ENCODE measurements at places on chromosomes 5 and 9.

DNA sequence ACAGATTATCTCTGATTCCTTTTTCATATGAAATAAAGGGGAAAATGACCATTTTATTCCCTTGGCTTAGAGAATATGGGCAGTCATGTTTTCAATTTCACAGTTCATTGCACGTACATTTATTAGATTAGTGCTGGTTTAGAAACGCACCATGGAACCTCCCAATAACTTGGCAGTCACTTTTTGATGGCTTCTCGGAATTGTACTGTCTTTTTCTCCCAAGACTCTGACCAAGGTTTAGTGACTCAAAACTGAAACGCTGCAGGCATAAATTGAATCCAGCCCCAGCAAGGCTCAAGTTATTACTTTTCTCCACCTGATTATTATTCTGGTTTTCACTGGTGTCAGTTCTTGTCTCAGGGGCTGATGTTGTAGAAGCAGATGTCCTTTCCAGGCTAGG lies 55.6 kb upstream of the EGFLAM start:
- DNase-seq: no peak

DNA sequence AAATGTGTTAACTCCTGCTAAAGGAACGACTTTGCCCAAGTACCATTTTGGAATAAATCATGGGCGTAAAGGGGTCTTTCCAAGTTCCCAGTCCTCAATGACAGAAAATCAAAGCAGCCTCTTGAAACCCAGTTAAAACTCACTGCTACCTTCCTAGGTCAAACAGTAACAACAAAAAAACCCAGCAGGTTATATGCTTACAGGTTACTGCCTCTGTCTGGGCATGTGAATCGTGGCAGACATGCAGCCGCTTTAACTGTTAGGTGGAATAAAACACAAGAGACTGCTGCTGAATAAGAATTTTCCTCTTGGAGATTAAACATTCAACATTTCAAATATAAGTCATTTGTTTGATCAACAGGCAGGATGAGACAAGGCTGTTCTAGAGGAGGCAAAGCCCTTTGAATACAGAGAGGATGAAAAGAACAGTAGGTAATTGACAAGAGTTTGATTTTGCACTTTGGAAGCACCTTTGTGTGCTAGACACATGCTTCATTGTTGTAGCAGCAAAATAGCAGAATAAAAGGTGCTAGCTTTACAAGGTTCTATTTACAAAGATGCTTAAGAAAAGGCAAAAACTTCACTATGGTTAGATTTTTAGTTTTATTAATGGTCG lies 319.4 kb downstream of the NDUFS4 start:
- no peak for DNase-seq

- no peak for DNase-seq
These were observed 72.2 kb downstream of the C9orf50 start for GRCh38 chr9:129548571-129549135.

DNA sequence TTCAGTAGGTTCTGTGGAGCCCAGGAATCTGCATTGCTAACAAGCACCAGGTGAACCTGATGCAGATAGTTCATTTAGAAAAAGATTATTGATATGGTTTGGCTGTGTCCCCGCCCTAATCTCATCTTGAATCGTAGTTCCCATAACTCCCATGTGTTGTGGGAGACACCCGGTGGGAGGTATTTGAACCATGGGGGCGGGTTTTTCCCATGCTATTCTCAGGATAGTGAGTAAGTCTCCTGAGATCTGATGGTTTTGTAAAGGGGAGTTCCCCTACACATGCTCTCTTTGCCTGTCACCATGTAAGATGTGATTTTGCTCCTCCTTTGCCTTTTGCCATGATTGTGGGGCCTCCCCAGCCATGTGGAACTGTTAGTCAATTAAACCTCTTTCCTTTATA lies 212.0 kb downstream of the RAB3C start:
- DNase-seq: no peak

- DNase-seq: no peak
These were observed 44.7 kb upstream of the HMGCS1 start for GRCh38 chr5:43357878-43358281.

DNA sequence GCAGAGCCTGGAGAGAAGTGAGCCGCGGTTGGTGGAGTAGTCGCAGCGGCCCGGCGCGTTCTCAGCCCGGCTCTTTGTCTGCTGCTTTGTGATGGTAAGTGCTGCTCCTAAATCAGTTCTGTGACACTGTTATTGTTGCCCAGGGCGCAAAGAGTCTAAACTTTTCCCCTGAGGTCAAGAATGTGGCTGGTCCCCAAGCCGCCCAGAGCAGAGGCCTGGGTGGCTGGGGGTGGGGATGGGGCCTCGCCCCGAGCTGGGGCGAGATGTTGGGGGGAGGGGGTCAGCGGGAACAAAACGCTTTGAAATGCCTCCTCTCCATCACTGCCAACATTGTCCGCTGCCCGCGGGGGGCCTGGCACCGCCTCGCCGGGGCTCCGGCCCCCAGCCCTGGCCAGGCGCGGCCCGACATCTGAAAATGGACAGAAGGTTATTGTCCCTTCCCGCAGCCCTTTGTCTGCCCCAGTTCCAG lies 11.7 kb upstream of the CERCAM start:
- no peak for DNase-seq

GRCh38 chr5:103454770-103455169 lies 107.8 kb downstream of the NUDT12 start:
- DNase-seq: no peak

DNA sequence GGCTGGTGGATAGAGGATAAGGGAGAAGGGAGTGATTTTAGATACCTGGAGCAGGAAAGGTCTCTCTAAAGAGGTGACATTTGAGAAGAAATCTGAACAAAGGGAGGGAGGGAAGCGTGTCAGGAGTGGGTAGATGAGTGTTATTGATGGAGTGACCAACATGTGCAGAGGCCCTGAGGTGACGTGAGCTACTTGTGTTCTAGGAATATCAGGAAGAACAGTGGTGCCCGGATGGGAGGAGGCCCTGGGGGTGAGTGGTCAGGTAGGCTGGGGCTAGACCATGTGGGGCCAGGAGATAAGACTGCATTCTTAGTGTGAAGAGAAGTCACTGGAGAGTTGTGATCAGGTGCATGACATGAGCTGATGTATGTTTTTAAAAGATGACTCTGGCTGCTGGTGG lies 256.2 kb downstream of the ARHGAP26 start:
- DNase-seq: no peak

DNA sequence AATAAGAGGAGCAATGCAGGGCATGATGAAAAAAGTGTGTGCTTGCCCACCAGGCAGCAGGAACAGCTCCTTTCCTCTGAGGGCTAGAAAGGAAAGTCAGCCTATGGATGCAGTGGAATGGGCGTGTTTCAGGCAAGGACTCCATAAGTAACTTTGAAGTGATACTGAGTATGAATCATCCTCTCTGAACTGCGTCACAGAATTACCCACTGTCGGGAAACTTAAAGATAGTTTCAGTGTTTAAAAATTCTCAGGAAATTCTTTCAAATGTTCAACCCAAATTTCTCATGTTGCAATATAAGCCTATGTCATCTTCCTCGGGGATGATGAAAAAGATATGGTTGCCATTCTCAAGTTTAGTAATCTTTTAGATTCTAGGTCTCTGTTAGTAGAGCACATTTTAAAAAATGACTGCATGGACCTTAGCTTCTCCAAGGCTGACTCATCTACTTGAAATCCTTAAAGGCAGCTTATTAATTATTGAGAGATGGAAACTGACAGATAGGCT lies 27.7 kb downstream of the PTCD2 start:
- DNase-seq: no peak

DNA sequence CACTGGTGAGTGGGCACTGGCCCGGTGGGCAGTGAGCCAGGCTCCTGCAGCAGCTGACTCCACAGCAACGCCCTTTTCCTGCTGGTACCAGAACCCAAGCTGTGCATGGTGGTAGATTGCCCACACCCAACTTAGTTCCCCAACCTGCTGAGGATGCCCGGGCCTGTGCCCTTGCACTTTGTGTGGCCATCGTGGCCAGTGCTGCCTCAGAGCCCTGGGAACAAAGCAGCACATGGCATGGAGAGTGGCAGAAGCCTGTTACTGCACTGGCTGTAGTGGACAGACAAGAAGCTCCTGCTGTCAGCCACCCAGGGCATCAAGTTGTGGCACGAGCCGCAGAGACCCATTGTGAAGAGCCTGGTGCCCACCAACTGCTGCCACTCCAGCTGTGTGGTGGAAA lies 612.9 kb downstream of the DNAH5 start:
- DNase-seq: no peak

DNA sequence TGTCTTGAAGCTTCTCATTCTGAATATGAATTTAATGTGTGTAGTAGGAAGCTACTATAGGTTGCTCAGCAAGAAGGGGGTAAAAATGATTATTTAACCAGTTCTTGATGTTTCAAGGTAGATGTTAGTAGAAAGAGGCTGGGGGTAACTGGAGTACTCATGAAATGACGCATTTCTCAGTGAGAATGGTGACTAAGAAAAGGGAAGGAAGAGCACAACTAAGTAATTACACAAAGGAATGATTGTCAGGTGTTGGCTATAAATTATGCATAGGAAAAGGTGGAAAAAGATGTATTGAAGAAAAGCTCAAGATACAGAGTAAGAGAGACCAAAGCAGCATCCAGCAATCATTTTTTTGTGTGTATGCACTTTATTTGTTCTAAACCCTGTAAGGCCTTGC lies 1.4 kb upstream of the PSIP1 start:
- DNase-seq: no peak

GRCh38 chr5:20956134-20956533 lies 968.1 kb upstream of the CDH18 start:
- no peak for DNase-seq

DNA sequence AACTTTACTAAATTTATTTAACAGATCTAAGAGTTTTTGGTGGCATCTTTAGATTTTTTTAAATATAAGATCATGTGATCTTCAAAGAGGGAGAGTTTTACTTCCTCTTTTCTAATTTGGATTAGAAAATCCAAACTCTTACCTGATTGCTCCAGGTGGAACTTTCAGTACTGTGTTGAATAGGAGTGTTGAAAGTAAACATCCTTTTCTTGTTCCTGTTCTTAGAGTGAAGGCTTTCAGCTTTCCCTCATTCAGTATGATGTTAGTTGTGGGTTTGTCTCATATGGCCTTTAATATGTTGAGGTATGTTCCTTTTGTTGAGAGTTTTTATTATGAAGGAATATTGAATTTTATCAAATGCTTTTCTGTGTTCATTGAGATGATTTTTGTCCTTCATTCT lies 650.0 kb upstream of the SGCD start:
- DNase-seq: no peak

- DNase-seq: no peak
These were observed 213.3 kb downstream of the SEMA6A start for GRCh38 chr5:116361171-116361967.

Measured in CD4-positive, alpha-beta T cell treated with Interferon alpha-2 for 1 hour (primary cell).